Mesangial cell (primary cell): ENCODE measurements at places on chromosomes 2 and 18. TPM values are rescaled to one million over a fixed set of nuclear protein-coding genes. Genes with fewer than 3 reads are reported as not detected.

Gene INHBB
- under 0.01 TPM in 1 of 2 replicates, not detected in the other for total RNA-seq

Gene UGT1A5
- total RNA-seq: not detected in 2 replicates

Gene USP37
- 5.1 and 9.1 TPM in 2 replicates for total RNA-seq

Gene UGT1A3
- total RNA-seq: not detected in 2 replicates

Gene CPLX4
- total RNA-seq: not detected in 2 replicates

Gene RESP18
- total RNA-seq: not detected in 2 replicates

Gene ZBTB7C
- total RNA-seq: 1.1 and 3.7 TPM in 2 replicates

Gene FAM136A
- total RNA-seq: 18.8 and 32.6 TPM in 2 replicates

Gene UGT1A8
- not detected in 2 replicates for total RNA-seq

Gene FOXD4L1
- total RNA-seq: not detected in 2 replicates

Gene RAB10
- 67.1 and 75.0 TPM in 2 replicates for total RNA-seq

Gene MYOM1
- total RNA-seq: under 0.01 and 0.13 TPM in 2 replicates

Gene LONRF2
- total RNA-seq: 0.49 and 1.9 TPM in 2 replicates

Gene IMP4
- 84.6 and 133 TPM in 2 replicates for total RNA-seq

Gene MAP3K19
- not detected in 2 replicates for total RNA-seq

Gene COX7A2L
- total RNA-seq: 113 and 115 TPM in 2 replicates

Gene ABCG5
- not detected in 2 replicates for total RNA-seq

Gene SLC4A5
- total RNA-seq: under 0.01 and 0.51 TPM in 2 replicates

Gene NCL
- total RNA-seq: 50.1 and 106 TPM in 2 replicates

Gene LIMS3
- total RNA-seq: 0.81 and 4.3 TPM in 2 replicates

Gene OST4
- 419 and 436 TPM in 2 replicates for total RNA-seq

Gene EN1
- 0.16 TPM in 1 of 2 replicates, not detected in the other for total RNA-seq

Gene MRO
- total RNA-seq: under 0.01 and 0.25 TPM in 2 replicates

Gene HOXD8
- 10.8 and 16.0 TPM in 2 replicates for total RNA-seq

Gene GALNT3
- total RNA-seq: 16.4 and 21.2 TPM in 2 replicates

Gene NBAS
- total RNA-seq: 30.0 and 49.4 TPM in 2 replicates

Gene ANTXR1
- 23.1 and 40.9 TPM in 2 replicates for total RNA-seq

Gene ABCB6
- 7.6 and 12.7 TPM in 2 replicates for total RNA-seq
